ENCODE measurements at places on chromosomes 2 and 18. TPM values are rescaled to one million over a fixed set of nuclear protein-coding genes. Genes with fewer than 3 reads are reported as not detected.
A peak's percentile ranks its signal among the peaks of the same experiment; 100 is the strongest.

MYL1 gene
- not detected for total RNA-seq

CHPF gene
- total RNA-seq = 89.6 TPM

REG3A gene
- not detected for total RNA-seq

GRCh38 chr2:219133976-219134375, 26.6 kb downstream of the NHEJ1 start:
- no peak overlapping the region for H3K4me3 ChIP-seq
- H3K4me1 ChIP-seq = no peaks in the 10 kb centered on the region
- no peaks in the 10 kb centered on the region for H3K36me3 ChIP-seq
- no peak for DNase-seq
- no peak overlapping the region for H3K27ac ChIP-seq

DNA sequence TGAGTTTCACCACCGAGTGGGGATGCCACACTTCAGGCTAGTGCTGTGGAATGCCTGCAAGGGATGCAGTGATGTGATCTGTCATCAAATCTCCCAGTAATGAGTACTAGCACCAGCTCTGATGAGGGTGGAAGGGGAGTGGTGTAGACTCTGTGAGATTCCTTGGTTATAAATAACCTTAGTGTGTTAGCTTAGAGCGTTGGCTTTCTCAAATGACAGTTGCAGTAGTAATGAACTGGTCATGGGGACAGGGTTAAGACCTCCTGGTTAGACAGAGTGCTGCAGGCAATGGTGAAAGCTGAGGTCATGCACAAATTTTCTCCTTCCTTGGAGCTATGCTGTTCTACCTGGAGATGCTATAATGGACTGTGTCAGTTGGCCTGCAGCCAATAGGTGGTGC, 1063.4 kb upstream of the CRIM1 start:
- H3K36me3 ChIP-seq = no peaks in the 10 kb centered on the region
- no peaks in the 10 kb centered on the region for H3K27me3 ChIP-seq
- no peak overlapping the region for H3K4me3 ChIP-seq
- H3K4me1 ChIP-seq = no peaks in the 10 kb centered on the region

- DNase-seq = no peak
- no peaks in the 10 kb centered on the region for H3K27me3 ChIP-seq
- H3K36me3 ChIP-seq = peaks cover 99% of the 10 kb centered on the region
- H3K4me1 ChIP-seq = no peaks in the 10 kb centered on the region
- H3K27ac ChIP-seq = peak overlapping the region; percentile 34
Measured at GRCh38 chr2:37215250-37215649, 16.1 kb downstream of the CEBPZ start.

- peaks cover 26% of the 10 kb centered on the region for H3K4me1 ChIP-seq
- H3K27me3 ChIP-seq = no peaks in the 10 kb centered on the region
- H3K27ac ChIP-seq = peak overlapping the region; percentile 87
- H3K36me3 ChIP-seq = peaks cover 17% of the 10 kb centered on the region
Measured at GRCh38 chr2:219254590-219255201, 978 bp upstream of the TUBA4A start.

GRCh38 chr2:188788621-188789020, 185.6 kb upstream of the COL3A1 start:
- H3K4me1 ChIP-seq = no peaks in the 10 kb centered on the region
- no peak overlapping the region for H3K4me3 ChIP-seq

DNA sequence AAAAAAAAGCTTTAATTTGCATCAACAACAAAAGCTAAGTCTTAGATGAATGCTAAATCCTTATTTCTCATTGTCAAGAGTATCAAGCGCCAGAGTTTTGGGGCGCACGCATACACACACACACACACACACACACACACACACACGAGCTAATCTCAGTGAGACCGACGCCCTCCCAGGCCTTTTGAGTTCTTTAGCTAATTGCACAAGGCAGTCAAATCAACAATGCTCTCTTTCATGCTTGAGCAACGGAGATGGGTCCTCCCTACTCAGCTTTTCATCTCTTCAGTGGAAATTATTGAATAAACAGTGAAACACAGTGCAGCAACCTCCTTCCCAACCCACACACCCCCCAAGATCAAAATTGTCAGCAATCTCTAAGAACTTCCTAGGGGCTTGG, 19.2 kb downstream of the GKN1 start:
- peak; percentile 31 for DNase-seq
- H3K4me3 ChIP-seq = no peak overlapping the region
- no peak overlapping the region for H3K27ac ChIP-seq
- no peaks in the 10 kb centered on the region for H3K4me1 ChIP-seq
- H3K27me3 ChIP-seq = no peaks in the 10 kb centered on the region
- no peaks in the 10 kb centered on the region for H3K36me3 ChIP-seq

DNA sequence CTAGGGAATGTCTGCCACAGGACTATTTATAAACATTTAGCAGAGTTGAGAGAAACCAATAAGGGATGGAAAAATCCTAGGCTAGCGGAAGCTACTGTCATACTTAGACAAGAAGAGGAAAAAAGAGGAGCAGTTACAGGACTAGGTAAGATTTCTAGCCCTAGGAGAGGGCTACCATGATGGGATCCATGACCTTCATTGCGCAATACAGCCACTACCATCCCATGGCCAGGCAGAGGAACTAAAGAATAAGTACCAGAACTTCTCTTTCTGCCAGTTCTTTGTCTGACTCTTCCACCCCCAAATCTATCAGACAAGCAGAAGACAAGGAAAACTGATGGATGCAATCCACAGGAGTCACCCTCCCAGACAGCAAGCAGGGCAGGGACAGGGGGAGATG, 417.0 kb upstream of the CHST9 start:
- no peaks in the 10 kb centered on the region for H3K27me3 ChIP-seq
- H3K4me1 ChIP-seq = no peaks in the 10 kb centered on the region
- H3K36me3 ChIP-seq = no peaks in the 10 kb centered on the region
- DNase-seq = no peak
- no peak overlapping the region for H3K4me3 ChIP-seq

DNA sequence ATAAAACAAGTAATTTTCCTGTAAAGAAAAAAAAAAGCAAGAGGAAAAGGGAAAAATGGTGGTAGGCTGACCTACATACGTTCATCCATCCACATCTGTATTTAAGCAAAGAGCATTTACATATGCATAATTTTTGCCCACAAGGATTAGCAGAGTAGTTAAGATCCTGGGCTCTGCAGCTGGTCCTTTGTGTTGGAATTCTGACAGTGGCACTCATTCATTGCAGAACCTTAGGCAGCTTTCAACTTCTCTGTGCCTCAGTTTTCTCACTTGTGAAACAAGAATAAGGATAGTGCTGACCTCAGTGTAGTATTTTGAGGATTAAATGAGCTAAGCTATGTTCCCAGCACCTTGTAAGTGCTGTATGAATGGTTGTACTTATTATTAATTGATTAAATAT, 211.3 kb downstream of the ARL4C start:
- H3K4me1 ChIP-seq = no peaks in the 10 kb centered on the region
- H3K27ac ChIP-seq = no peak overlapping the region
- no peak for DNase-seq
- no peak overlapping the region for H3K4me3 ChIP-seq

DNA sequence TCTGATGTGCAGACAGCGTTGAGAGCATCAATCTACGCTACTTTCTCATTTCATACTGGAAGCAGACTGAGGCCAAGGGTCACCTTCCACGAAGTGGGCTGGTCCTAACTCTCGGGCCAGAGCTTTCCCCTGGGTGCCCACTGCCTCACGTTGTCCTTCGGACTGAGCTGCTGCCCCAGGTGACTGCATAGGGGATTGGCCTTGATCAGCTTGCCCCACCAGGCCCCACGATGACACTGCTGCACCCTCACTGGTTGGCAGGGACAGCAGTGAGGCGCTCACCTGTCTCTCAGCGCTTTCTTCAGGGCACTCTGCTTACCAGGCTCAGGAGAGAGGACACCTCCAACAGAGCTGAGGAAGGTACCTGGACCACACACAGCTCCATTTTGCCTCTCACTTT, 47.3 kb downstream of the CABLES1 start:
- no peak overlapping the region for H3K4me3 ChIP-seq
- H3K4me1 ChIP-seq = peaks cover 19% of the 10 kb centered on the region
- H3K27ac ChIP-seq = no peak overlapping the region
- DNase-seq = no peak
- no peaks in the 10 kb centered on the region for H3K27me3 ChIP-seq
- no peaks in the 10 kb centered on the region for H3K36me3 ChIP-seq

DNA sequence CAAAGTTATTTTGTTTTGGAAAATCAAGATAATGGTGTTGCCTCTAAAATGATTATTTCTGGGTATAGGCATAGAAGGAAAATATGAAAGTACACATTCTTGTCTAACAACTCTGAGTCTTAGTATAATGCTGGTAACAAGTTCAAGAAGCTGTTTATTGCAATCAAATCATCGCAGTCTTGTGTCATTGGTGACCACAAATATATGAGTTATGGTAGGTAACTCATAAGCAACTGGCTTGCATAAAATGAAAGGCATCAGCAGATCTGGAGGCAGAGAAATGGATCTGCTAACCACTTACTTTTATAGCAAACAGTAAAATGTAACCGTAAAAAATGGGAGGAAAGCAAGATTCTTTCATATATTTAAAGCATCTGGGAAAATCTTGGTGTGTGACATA, 156.2 kb upstream of the TCF4 start:
- no peaks in the 10 kb centered on the region for H3K36me3 ChIP-seq
- H3K4me1 ChIP-seq = no peaks in the 10 kb centered on the region
- no peak for DNase-seq
- H3K4me3 ChIP-seq = no peak overlapping the region
- no peaks in the 10 kb centered on the region for H3K27me3 ChIP-seq
- no peak overlapping the region for H3K27ac ChIP-seq

- H3K36me3 ChIP-seq = peaks cover 6% of the 10 kb centered on the region
- peaks cover 10% of the 10 kb centered on the region for H3K4me1 ChIP-seq
Measured at GRCh38 chr2:6866275-6866671, 566 bp upstream of the CMPK2 start.

- no peak for DNase-seq
- H3K27ac ChIP-seq = no peak overlapping the region
- H3K27me3 ChIP-seq = no peaks in the 10 kb centered on the region
- no peaks in the 10 kb centered on the region for H3K36me3 ChIP-seq
- peaks cover 54% of the 10 kb centered on the region for H3K4me1 ChIP-seq
Measured at GRCh38 chr2:16650287-16651249, 15.1 kb downstream of the CYRIA start.

GRCh38 chr18:6546229-6546628, 131.5 kb upstream of the L3MBTL4 start:
- H3K27me3 ChIP-seq = no peaks in the 10 kb centered on the region
- no peak overlapping the region for H3K4me3 ChIP-seq
- no peaks in the 10 kb centered on the region for H3K36me3 ChIP-seq

DNA sequence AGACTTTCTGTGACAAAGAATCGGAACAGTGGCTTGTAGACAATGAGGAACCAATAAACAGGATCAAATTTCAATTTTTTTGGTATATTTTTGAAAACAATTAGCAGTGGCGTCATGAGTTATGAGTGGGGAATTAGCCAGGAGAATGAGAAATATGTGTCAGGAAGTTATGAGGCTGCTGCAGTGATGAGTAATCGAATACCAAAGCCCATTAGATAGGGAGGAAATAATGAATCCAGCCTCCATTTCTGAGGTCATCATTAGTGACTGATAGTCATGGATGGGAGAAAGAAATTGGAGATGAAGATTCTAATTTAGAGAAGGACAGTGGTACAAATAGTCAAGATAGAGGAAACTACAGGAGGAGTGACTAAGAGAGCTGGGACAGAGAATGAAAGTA, 673.1 kb upstream of the VRK2 start:
- H3K27ac ChIP-seq = no peak overlapping the region
- H3K4me1 ChIP-seq = no peaks in the 10 kb centered on the region
- H3K4me3 ChIP-seq = no peak overlapping the region
- DNase-seq = no peak
- H3K27me3 ChIP-seq = no peaks in the 10 kb centered on the region
- no peaks in the 10 kb centered on the region for H3K36me3 ChIP-seq

DNA sequence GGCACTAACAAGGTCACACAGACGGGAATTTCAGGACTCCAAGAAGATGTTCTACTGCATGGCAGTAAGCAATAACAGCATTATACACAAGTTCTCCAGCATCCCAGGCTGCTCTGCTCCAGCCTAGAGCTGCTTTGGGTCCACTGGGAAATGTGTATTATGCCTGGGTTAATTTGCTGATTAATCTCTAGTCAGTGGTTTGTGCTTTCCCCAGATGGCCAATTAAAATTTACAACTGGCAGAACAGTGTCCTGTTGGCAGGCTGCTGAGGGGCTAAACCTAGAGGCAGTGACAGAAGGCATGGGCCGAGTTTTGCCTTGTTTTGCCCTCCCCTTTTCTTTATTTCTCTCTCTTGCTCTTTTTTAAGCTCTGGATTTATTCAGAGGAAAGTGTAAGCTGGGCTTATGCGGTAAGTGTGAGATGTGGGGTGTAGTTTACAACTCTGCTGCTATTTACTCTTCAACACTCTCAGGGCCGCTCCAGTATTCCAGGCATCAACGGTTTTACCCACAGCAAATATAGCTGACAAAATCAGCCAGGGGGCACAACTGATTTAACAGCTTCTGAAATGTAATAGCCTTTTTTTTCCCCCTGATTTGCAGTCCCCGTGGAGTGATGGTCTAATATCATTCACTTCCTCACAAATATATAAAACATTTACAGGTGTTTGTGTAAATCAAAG, 348.0 kb downstream of the GPD2 start:
- H3K27me3 ChIP-seq = no peaks in the 10 kb centered on the region
- DNase-seq = no peak
- no peaks in the 10 kb centered on the region for H3K4me1 ChIP-seq
- no peak overlapping the region for H3K27ac ChIP-seq

DNA sequence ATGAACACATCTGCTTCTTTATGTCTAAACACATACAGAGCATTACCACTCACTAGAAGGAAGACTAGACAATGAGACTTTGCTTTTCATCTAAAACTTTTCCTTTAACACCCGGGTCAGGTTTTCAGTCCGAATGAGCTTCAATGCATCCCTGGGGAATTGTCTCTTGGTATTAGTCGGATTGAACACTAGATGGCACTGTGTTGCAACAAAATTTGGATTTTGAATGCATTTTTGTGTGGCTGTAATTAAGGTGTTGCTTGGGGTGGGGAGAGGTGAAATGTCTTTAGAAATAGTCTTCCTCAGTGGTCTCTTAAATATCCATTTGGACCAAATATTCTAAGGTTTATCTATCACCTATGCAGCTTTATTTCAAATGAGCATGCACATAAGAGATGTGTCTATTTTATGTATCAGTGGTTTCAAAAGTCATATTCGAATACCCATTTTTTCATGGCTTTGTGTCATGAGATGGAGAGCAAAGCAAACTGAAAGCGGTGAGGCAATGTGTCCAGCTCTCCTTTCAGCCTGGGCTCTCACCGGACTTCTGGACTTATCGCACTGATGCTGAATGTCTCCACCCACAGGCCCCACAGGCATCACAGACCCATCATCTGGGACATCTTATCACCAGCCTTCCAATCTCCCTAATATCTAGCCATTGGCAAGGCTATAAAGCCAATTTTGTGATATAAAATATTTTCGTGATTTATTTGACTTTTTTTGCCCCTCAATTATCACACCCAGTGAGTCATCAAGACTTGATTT, 510.3 kb downstream of the RNF144A start:
- H3K4me1 ChIP-seq = peaks cover 9% of the 10 kb centered on the region
- H3K27ac ChIP-seq = no peak overlapping the region
- no peak overlapping the region for H3K4me3 ChIP-seq
- no peaks in the 10 kb centered on the region for H3K36me3 ChIP-seq

Measured in heart left ventricle (tissue), 16 donors.